ENCODE measurements at places on chromosomes 12 and 14. TPM values are rescaled to one million over a fixed set of nuclear protein-coding genes. Genes with fewer than 3 reads are reported as not detected.

DNA sequence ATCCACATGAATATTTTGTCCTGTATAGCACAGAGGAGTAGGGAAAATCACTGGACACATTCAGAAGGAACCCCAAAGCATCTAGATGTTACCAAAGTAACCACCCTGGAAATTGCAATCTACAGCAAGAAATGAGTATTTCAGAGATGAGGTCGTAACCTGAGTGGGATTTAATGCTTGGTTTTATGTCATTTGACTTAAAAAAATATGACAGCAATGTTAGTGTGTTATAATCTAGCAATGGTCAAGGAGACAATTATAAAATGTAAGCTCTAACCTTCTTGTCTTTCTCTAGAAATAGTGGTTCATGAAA, 256.6 kb downstream of the NAV3 start:
- no peak for DNase-seq

DNA sequence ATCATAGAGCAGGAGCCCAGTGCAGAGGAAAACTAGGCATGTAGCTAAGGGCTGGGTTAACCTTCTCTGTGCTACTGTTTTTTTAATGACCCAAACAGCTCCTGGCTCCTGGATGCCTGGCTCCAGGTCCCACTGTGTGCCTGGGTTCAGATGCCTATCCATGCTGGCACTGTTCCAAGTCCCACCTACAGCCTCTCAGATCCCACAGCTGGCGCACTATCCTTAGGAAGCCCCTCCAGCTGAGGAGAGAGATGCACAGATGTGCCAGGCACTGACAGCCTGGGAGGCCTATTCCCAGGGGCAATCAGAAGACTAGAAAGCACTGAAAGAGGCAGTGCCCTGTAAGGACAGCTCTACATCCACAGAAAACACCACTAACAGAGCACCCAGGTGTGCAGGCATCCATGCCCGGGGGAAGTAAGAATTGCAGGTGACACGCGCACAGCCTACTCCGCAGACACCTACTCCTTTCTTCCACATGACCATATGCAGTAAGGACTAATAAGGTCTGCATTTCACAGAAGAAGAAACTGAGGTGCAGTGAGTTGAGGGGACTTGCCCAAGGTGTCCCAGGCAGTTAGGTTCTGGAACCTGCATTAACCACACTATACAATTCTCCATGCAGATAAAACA, 51.2 kb downstream of the PITPNM2 start:
- no peak for DNase-seq

DNA sequence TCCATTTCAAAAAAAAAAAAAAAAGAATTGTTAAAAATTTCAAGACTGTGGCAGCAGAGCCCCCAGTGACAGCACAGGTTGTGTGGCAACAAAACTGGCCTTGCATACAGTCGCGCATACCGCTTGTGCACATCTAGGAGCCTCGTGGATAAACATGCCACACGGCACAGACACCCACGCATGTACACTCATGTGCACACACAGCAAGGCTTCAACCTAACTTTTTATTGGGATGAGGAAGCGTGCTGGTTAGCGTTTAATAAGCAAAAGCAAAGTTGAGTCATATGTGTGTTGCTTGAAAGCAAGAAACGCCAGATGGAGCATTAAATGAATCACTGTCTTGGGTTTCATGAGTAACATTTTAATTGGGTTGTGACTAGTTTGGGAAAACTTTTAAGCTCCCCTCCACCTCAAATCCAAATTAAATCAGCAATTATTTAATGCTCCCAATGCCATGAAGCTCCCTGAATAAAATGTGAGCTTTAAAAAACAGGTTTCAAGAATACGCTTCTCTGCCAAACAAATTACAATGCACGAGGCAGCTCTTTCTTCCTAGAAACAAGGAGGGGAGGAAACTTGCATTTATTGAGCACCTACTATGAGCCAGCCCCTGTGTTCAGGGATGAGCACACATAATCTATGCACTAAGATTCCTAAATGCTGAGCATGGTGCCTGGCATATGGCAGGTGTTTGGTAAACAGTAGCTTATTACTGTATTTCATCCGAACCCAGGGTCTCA, 35.7 kb upstream of the EML1 start:
- no peak for DNase-seq

DNA sequence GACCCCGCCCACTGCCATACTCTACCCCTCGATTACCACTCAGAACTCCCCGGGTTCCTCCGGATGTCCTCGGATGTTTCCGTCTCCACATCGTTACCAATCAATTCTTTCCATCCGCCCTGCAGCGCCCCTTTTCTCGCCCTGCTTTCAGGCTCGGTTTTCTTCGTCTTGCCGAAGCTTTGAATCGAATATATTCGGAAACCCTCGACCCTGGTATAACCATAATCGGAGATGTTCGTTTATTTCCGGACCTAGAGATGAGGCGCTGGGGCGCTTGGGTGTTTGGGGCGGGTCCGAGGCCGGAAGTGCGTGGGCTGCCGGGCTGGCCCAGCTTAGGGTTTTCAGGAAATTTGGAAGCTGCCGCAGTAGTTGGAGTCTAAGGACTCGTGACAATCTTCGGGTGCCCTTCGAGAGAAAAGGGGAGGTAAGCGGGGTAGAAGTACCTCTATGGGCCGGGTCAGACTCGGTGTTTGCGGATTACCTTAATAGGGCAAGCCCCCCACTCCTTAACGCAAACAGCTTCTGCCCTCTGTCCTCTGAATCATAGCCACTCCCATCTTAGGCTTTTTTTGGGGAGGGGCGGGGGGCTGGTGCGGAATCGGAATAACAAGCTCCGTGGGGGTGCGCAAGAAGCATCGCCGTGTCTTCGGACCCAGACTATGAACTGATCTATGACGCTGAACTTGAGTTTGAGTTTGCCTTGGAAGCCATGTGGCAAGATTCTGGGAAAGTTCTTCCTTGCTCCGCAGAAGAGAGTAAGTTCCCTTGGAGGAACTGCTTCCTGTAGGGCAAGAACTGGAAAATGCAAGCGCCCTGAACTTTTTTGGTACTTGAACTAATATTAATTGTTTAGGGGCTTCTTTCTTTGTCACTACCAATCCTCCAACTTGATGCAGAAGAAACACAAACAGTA, at the start of gene C14orf119:
Gene C14orf119, plus strand, starts transcription at position 310 of the 913 bp plus-strand sequence. CDS start 2,154 bp downstream, outside the sequence.
- DNase-seq = peak; percentile 100

- no peak for DNase-seq
Observed at GRCh38 chr12:101942250-101942605, 64.8 kb downstream of the DRAM1 start.

- no peak for DNase-seq
Observed at GRCh38 chr12:40127408-40127807, 21.5 kb upstream of the SLC2A13 start.

GRCh38 chr14:72692696-72693095, 201.2 kb downstream of the DPF3 start:
- DNase-seq = no peak

- DNase-seq = no peak
Observed at GRCh38 chr12:70756791-70757190, 119.6 kb upstream of the PTPRB start.

GRCh38 chr12:12839873-12840579, 26.9 kb downstream of the DDX47 start:
- no peak for DNase-seq

DNA sequence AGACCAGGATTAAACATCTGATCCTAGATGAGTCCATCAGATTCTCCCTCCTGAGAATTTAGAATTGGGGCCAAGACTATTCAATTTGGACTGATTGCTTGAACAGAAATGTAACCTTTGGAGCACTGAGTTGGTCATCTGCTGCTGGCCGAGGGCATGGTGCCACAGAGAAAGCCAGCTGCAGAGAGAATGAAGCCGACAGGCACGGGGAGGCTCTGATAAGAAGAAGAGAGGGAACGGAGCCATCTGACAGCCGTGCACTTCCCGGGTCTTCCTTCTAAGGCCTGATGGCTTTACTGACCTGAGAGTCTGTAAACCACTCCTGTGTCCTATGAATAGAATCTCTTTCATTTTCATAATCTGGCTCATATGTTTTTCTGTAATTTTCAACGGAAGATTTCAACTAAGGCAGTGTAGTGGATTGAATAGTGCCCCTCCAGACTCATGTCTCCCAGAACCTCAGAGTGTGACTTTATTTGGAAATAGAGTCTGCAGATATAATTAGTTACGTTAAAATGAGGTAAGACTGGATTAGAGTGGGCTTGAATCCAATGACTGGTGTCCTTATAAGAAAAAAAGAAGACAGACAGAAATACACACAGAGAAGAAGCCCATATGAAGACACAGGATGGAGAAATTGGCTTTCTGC, 39.1 kb upstream of the FRS2 start:
- DNase-seq = no peak

GRCh38 chr12:29739279-29739991, 44.3 kb downstream of the TMTC1 start:
- no peak for DNase-seq

GRCh38 chr12:98856897-98857540, 211.9 kb downstream of the APAF1 start:
- DNase-seq = no peak

- no peak for DNase-seq
Observed at GRCh38 chr12:75812271-75813018, 219.1 kb downstream of the PHLDA1 start.

GRCh38 chr12:130880411-130880885, 8.6 kb downstream of the RAN start:
- DNase-seq = no peak

DNA sequence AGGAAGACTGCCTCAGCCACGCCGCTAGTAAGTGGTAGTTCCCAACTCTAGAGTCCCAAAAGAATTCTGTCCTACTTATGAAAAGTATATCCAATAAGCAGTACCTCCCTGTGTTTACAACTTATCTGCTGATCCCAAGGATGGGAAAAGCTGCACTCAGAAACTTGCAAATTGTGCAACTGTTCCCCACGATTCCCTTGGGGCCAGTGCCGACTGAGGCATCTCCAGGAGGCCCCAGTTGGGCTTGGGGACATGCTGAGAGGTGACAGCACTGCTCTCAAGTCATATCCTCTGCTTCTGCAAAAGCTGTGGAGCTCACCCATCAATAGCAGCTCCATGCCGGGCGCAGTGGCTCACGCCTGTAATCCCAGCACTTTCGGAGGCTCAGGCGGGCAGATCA, 23.7 kb downstream of the SPRING1 start:
- DNase-seq = no peak

The COX8C gene
- not detected for polyA plus RNA-seq

The TGM1 gene
- 1.1 TPM for polyA plus RNA-seq

The ASB2 gene
- polyA plus RNA-seq = 2.6 TPM

The BDKRB1 gene
- polyA plus RNA-seq = 0.63 TPM
